Psoas muscle (tissue), 8 donors: ENCODE measurements at places on chromosomes 1 and 21.

DNA sequence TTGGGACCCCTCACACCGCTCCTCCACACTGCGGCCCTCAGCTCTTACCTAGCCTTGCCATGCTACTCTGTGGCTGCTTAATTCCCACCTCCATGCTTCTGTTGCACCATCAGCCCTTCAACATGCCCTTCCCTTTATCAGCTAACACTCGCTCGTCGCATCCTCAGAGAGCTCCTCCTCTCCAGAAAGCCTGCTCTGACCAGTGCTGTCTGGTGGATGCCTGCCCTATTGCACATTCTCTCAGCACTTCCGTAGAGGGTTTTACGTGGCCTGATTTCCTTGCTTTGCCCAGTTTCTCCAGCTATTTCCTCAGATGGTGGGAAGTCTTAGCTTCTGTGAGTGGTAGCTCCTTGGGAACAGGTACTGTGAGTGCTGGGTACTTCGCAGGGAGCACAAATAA is 10.3 kb upstream of the LAD1 start:
- DNase-seq: no peak

DNA sequence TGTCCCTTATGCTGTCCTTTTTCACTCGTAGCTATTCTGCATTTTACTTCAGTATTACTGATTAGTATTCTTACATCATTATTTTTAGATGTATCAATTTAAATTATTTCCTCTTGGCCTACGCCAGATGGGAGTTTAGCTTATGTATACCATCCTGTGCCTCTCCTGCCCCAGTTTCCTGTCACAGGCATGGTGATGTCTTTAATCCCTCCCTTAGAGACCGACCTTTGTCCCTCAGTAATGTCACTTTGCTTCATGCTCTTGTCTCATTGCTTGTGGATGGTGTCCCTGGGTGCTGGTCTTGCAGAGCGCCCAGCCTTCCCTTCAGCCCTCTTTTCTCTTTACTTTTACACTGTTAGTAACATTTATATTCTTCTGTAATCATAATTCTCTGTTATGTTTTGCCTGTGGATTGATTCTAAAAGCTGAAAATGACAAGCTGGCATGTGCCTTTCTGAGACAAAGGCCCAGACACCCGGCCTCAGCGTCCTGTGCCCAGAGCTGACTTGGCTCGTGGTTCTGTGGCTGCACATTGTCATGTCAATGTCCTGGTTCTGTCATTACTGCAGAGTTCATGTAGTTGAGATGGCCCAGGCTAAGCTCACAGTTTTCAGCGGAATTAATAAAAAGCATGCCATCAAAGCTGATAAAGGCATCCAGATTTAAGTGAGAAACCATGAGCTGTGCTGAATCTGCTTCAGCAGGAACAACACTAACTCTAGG is 100.7 kb downstream of the MTR start:
- no peak for DNase-seq

GRCh38 chr1:200638073-200638472 is 17.5 kb upstream of the KIF14 start:
- DNase-seq: no peak

DNA sequence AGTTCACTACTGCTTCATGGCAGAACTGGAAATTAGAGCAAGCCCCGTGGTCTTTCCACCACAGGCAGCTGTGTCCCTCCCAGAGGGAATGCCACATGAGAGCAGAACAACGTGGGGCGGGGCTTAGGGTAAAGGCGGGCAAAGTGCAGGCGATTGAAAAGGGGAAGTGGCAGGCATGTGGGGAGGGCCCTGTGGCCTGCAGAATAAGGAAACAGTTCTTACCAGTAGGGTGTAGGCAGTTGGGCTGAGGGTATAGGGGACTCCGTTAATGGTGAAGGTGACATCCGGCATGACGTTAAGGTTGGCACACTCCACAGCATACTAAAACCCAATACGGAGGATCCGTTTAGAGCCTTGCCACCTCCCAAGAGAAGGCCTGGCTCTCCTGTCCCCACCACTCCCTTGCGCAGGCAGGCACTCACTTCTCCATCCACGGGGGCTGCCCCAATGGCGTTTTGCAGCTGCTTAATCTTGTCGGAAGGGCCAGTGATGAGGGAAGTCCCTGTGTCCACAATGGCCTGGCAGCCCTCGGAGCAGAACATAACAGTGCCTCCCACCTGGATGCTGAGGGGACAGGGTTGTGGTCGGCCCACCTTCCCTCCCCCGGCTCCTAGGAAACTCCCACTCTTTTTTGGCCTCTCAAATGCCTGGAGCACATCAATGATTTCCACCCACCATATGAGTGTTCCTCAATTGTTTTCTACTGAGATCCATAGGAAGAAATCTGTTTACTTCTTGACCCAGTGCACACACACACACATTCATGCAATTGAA is 9.1 kb upstream of the RAB7B start:
- DNase-seq: peak; percentile 68
